Activated CD8-positive, alpha-beta T cell treated with anti-CD3 and anti-CD28 coated beads, Interleukin-2, amount 10 ng/mL, durations not matched to agents 7 days and 5 days (primary cell): ENCODE measurements at places on chromosomes 11 and 22.
A peak's percentile ranks its signal among the peaks of the same experiment; 100 is the strongest.

- no peak for DNase-seq
Observed at GRCh38 chr11:134466156-134466555, 54.1 kb upstream of the B3GAT1 start.

DNA sequence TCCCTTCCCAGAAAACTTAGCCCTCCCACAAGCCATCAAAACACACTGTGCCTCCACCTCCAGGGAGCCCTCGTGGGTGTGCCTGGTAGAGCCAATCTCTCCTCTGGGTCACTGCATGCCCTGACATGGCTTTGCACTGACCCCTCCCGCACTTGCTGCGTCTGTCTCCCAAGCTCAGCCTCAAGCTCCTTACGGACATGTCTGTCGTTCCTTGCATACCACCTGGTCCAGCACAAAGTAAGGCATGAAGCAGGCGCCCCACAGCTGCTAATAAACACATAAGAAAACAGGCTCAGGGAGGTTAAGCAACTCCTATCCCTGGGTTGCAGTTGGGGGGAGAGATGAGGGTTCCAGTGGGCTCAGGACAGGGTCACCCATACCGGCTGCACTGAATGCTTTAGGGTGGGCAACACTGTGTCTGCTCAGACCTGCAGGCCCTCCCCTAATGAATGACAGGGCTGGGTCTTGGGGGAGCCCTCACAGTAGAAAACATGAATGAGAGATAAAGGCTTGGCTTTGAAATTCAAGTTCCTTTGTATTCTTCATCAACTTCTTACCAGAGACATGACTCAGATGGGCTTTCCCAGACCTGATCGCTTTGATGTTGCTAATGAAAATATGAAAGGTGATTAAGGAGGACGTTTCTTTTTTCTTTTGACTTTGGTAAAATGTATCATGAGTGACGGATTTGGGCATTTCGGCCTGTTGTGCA is 38.0 kb downstream of the PHF21B start:
- no peak for DNase-seq

DNA sequence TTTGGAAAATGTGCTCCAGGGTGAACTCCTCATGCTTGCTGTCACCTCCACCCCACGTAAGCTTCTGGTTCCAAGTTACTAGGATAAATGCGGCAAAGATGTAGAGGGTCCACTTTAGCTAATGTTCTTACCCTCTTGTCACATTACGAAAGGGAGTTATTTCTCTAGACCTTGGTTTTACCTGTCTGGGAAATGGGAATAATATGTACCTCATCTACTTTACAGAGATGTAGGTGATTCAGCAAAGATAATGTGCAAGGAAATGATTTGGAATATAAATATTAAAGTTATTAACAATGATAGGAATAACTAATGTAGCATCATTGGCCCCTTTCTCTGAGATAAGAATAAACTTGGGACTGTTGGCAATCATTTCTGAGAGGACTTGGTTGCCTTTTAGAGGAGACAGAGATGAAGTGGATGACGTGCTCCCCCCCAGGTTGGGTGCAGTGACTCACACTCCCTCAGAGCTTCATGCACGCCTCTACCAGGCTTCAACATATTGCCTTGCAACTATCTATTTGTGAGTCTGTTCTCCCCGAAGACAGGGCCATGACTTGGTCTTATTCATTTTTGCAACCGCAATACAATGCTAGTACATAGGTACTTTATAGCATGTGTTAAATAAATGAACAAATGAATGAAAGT is 97.1 kb downstream of the ME3 start:
- DNase-seq: no peak

- DNase-seq: no peak
Observed at GRCh38 chr11:32421992-32422391, 13.3 kb downstream of the WT1 start.

DNA sequence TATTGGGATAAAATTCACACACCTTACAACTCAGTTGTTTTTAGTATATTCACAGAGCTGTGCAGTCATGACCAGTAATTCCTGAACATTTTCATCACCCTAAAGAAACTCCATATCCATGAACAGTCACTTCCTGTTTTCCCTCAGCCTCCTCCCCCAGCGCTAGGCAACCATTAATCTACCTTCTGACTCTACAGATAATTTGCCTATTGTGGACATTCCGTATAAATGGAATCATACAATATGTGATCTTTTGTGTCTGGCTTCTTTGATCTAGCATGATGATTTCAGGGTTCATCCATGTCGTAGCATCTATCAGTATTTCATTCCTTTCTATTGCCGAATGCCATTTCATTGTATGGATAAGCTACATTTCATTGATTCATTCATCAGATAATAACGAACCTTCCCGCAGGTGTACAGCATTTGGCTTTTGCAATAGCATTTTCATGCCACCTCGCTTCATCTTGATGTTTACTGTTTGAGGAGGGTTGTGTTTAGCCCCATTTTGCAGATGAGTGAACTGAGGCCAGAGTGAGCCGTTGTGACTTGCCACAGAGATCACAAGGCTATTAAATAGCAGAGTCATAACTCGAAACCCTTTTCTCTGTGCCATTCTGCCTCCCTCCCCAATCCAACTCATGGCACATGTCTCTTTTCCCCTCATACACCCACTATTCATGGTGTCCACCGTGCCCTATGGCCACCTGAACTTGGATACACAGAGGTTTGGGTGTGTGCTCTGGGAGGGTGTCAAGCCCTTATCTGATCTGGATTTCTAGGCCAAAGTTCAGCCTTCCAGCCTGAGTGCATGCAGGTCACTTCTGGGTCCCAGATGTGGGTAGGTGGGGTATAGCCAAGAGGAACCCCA is 11.1 kb upstream of the MYH9 start:
- no peak for DNase-seq

DNA sequence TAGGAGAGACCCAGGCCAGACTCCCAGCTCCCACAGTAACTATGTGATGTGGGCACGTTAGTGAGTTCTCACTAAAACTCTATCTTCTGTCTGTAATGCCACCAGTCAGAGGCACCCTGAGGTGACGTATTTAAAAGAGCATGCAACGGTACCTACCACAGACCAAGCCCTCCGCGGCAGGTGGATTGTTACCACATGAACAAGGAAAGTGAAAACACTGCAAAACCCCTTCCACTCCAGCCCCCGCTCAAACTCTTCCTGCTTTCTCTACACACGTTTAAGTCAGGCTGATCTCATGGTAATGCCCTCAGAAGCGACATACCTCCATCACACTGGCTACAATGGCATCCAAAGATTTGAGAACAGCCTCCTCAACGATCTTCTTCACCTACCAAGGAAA is 36.7 kb downstream of the SERPIND1 start:
- peak; percentile 69 for DNase-seq

- DNase-seq: no peak
Observed at GRCh38 chr11:94275961-94276360, 28.4 kb upstream of the IZUMO1R start.

GRCh38 chr11:83629775-83630174 is 343.6 kb upstream of the CCDC90B start:
- no peak for DNase-seq

- DNase-seq: no peak
Observed at GRCh38 chr11:45285250-45285828, 802 bp downstream of the SYT13 start.

- no peak for DNase-seq
Observed at GRCh38 chr11:35088676-35089075, 50.3 kb upstream of the CD44 start.

DNA sequence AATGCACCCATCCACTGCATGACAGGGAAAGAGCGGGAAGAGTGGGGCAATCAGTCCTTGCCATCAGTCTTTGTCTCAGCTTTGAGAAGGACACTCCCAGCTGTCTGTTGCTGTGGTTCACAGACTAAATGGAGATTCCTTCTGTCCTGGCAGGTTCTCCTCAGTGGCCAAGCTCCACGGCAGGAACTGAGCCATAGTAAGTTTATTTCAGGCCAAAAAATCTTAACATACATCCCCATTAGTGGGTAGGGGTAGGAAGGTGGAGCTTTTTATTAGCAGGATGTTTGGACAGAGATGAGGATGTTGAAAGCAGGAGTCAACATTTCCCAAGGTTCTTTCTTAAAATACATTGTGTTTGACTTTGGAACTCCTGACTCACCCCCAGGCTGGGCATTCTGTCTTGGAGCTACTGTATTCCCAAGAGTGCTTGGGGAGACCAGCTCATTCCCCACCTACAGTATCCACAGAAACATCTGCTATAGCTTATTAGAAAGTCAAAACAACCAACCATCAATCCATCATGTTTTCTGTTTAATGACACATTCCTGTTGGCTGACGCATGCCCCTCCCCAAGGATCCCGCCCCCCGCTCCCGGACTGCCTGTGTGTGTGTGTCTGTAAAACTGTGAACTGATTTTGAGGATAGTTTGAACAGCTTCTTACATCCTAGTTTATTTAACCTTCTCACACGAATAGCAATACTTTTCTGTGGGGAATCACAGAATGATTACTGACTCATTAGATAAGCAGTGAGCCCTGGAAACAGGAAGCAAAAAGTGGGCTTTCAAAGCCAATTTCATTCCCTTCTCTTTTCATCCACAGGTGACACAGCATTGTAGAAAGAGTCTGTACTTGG is 109.5 kb downstream of the CCDC81 start:
- DNase-seq: no peak

GRCh38 chr22:23800297-23801237 is 13.8 kb downstream of the SMARCB1 start:
- DNase-seq: no peak

- no peak for DNase-seq
Observed at GRCh38 chr11:77107950-77108349, 5.3 kb downstream of the OMP start.

DNA sequence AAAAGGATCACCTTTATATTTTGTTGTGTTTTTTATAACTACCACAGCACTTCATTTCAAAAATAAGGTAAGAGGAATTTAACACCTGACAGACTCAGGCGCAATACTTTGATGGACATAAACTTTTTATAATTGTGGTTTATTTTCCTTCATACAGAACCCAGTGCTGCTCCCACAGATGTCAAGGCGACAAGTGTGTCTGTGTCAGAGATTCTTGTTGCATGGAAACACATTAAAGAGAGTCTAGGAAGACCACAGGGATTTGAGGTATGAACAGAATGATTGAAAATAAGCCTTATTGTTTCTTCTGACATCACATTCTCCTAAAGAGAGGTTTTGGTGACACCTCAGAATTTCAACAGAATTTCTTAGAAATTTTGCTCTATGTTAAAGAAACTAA is 378.9 kb upstream of the ARHGAP42 start:
- no peak for DNase-seq

- DNase-seq: no peak
Observed at GRCh38 chr11:11207428-11207827, 145.6 kb downstream of the CSNK2A3 start.

DNA sequence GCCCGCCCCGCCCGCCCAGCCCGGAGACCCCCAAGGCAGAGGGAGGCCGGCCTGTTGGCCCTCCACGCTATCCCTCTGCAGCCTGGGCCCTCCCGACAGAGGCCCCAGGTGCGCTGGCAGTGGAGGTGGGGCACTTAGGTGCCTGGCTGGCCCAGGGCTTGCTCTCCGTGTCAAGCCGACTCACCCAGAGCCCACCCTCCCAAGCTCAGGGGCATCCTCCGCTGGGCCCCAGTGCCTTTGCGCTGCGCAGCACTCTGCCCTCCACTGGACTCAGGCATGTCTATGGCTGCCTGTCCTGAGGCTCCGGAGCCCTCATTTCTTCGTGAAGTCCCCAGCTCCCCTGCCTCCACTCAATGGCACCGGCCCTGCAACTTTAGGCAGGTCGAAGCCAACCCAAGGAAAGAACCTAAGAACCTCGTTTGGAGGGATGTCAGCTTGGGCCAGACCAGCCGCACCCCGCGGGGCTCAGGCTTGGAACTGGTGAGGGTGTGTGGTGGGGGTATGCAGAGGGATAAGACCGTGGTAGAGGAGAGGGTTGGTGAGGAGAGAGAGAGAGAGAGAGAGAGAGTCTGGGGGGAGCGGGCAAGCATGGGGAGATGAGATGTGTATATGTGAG is 6.1 kb downstream of the SMIM45 start:
- no peak for DNase-seq

DNA sequence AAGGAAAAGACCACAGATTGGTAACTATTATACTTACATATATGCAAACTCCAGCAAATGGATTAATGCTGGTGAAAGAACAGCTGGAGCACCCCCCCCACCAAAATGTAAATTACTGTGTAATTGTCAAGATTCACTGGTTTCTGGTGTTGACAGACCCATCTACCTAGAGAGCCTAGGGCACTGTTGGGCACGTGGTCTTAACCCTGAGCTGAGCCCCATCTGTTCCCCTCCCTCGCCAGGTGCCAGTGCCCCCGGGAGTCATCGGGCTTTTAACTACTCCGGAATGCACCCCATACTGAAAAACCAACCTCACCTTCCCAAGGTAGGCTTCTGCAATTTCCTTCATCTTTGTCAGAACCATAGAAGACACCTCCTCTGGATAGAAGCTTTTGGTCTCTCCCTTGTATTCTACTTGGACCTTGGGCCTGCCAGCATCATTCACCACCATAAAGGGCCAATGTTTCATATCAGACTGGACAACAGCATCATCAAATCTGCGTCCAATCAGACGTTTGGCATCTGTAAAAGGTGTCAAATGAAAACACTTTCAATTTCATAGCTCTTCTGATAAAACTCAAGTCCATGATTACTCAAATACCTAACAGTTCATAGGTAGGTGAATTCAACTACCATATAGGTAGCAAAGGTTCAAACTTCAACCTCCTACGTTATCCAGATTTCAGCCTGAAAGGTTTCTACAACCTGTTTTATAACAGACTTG is 1.5 kb downstream of the HSPA8 start:
- DNase-seq: peak; percentile 50

GRCh38 chr22:29302402-29302680 is 4.1 kb upstream of the GAS2L1 start:
- DNase-seq: no peak

- no peak for DNase-seq
Observed at GRCh38 chr11:112221274-112221835, 4.9 kb upstream of the PTS start.

DNA sequence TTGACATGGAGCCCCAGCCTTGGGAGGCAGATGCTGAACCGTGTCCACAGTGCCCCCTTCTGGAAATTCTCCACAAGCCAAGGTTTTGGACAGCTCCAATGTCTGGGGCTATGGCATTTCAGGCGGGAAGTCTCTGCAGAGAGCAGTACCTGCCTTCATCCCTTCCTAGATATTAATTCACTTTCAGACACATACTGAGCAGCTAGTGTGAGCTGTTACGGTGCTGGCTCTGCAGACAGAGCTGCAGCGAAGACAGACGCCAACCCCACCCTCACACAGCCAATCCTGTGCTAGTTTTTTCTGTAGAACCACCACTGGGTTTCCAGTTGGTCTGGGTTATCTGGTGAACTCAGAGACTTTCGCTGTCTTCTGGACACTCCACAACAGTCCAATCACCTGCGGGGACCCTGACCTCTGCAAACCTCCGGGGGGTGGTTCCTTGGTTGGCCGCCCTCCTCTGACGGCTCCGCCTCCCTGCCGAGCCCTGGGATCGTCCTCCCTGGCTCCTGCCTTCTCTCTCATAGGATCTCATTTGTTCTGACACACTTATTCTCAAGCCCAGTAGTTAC is 9.1 kb downstream of the LMF2 start:
- peak; percentile 83 for DNase-seq

GRCh38 chr22:32828150-32828549 is 26.6 kb downstream of the TIMP3 start:
- DNase-seq: no peak

GRCh38 chr22:35098921-35099320 is 33.0 kb downstream of the ISX start:
- no peak for DNase-seq

- DNase-seq: no peak
Observed at GRCh38 chr11:17714356-17714854, 5.0 kb upstream of the MYOD1 start.
